T-helper 17 cell (primary cell): ENCODE measurements at places on chromosomes 7 and 10. TPM values are rescaled to one million over a fixed set of nuclear protein-coding genes. Genes with fewer than 3 reads are reported as not detected.

DNA sequence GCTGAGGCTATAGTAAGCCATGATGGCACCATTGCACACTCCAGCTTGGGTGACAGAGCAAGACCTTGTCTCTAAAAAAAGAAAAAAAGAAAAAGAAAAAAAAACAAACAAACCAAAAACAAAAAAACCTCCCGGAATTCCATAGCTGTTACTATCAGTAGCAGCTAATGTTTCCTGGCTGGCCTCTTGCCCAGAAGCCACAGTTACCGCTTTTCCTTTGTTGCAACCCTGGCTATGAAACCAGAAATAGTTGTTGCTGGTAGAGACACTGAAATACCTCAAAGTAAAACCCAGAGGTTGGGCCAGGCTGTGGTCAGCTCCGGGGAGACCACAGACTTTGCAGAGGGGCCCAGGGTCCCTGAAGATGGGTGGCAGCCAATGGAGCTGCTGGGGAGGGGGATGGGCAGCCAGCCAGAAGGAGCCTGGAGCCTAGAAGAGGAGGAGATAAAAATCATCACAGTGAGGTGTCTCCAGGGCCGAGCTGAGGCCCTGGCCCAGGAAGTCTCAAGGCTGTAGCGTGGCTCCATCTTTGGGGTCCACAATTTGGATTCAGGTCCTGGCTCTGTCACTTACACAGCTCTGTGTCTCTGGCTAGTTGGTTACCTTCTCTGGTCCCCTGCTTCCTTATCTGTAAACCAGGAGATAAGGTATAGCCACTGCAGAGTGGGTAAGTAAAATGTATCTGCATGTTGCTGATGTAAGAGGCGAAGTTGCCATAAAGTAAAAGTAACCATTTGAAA lies 3.4 kb upstream of the CHST12 start:
- DNase-seq = no peak

HECW1 gene
- total RNA-seq = not detected

KCNK18 gene
- not detected for total RNA-seq

DNA sequence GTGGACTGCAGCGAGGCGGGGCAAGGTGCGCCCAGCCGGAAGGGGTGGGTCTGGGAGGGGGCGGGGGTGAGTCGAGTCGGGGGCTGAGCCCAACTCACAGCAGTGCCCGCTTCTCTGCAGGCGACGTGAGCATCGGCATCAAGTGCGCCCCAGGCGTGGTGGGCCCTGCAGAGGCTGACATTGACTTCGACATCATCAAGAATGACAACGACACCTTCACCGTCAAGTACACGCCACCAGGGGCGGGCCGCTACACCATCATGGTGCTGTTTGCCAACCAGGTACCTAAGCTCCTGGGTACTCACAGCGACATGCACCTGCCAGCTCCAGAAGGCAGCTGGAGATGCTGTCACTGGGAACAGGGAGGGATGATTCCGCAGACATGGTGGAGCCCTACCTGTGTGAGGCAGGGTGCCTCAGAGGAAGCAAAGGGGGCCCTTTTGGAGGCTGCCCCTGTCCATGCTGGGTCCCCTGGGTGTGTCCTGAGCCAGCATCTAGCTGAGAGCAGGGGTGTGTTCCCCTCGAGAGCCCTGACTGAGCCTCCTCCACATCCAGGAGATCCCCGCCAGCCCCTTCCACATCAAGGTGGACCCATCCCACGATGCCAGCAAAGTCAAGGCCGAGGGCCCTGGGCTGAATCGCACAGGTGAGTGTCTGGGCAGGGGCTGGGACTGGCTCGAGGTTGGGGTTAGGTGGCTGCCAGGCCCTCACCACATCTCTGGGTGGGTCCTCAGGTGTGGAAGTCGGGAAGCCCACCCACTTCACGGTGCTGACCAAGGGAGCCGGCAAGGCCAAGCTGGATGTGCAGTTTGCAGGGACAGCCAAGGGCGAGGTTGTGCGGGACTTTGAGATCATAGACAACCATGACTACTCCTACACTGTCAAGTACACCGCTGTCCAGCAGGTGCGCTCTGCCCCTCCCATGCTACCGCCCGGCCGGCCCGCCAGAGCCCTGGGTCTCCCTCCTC lies 12.8 kb downstream of the FLNC start:
- no peak for DNase-seq

- no peak for DNase-seq
Measured at GRCh38 chr10:60570272-60570865, 180.7 kb upstream of the ANK3 start.

CCDC146 gene
- 14.7 TPM for total RNA-seq
